Stomach (tissue), 19 donors: ENCODE measurements at places on chromosomes 4 and X. TPM values are rescaled to one million over a fixed set of nuclear protein-coding genes. Genes with fewer than 3 reads are reported as not detected.

SLC49A3 gene
- polyA plus RNA-seq, result 15.2 TPM

CCDC120 gene
- polyA plus RNA-seq, result 3.8 TPM

MAOB gene
- polyA plus RNA-seq, result 13.6 TPM

DMP1 gene
- not detected for polyA plus RNA-seq

IQSEC2 gene
- 16.5 TPM for polyA plus RNA-seq

LGI2 gene
- 0.31 TPM for polyA plus RNA-seq

SPACA5 gene
- polyA plus RNA-seq, result 0.38 TPM

STS gene
- polyA plus RNA-seq, result 5.4 TPM

ADH1A gene
- polyA plus RNA-seq, result not detected

LRIT3 gene
- 0.13 TPM for polyA plus RNA-seq

NPNT gene
- polyA plus RNA-seq, result 3.7 TPM

FAM47E gene
- 6.2 TPM for polyA plus RNA-seq
